ENCODE measurements at places on chromosomes 1 and 21.

DNA sequence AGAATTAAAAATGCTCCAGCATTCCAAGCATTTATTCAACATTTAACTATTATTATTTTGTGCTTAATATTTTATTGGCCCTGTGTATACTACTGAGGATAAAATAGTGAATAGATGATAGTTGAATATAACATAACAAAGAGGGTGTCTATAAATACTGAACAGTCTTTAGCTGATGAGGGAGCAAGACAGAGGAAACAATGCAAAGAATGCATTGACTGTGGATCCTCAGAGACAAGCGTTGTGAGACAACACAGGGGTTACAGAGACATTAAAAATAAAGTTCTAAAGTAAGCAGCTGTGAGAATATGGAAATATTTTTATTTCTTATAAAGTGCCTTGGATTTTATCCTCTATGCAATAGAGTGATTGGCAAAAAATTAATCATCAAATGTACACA, 1133.1 kb downstream of the PLA2G4A start:
- DNase-seq = no peak

DNA sequence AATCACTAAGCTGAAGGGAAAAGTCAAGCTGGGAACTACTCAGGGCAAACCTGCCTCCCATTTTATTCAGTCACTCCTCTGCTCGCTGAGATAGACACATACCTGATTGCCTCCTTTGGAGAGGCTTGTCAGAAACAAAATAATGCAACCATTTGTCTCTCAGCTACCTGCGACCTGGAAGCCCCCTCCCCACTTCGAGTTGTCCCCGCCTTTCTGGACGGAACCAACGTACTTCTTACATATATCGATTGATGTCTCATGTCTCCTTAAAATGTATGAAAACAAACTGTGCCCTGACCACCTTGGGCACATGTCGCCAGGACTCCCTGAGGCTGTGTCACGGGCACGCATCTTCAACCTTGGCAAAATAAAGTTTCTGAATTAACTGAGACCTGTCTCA, 21.5 kb upstream of the HPDL start:
- DNase-seq = no peak

DNA sequence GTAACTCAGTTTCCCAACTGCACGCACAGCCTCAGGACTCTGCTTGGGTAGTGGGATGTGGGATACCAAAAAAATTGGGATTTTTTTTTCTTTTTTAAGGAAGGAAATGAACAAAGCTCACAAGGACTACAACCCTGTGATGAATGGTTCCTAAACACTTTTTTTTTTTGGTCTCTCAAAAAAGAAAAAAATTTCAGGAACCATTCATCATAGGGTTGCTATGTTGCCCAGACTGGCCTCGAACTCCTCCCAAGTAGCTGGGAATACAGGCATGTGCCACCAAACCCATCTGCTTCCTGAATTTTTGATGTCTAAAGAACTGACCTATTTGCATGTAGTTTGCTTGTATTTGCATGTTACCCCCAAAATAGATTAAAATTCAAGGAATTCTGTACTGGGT, 6.8 kb downstream of the MINDY1 start:
- DNase-seq = no peak

DNA sequence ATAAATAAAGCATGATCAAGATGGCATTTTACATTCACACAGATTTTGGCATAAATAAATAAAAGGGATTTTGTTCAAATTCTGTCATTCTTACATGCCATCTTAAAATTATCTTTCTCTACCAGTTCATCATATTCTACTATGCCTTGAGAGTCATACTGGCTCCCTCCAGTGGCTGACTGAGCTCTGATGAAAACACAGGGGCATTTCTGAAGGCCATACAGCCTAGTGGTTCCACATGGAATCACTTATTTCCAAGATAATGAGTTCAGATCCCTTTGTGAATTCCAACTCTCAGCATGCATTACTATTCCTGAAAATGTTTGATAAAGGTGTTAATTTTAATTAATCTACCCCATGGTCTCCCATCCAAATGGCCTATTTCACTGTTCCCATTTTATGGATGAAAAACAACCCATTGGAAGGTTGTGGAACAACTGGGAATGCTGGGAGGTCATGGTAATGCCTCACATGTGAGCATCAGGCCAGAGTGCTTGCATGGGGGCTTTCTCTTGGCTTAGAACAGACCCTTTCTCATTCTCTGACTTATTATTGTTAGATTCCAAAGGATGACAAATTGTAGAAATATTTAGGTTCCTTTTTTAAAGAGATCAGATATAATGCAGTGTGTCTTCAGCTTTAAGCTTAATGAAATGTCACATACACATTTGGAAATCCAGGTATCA, 622.4 kb upstream of the PKN2 start:
- no peak for DNase-seq

DNA sequence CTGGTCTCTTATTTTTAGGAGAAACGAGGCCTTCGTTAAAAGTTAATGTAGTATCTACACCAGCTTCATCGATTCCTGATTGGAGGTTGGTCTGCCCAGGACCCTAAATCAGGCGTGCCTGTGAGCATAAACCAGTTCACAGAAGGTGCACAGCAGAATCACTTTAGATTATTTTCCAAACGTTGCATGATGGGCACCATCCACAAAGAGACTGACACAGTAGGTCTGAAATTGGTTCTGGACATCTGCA, 256 bp upstream of the TARBP1 start:
- DNase-seq = no peak
